ENCODE measurements at places on chromosomes 2 and 18.

GRCh38 chr2:213107728-213108127 lies 43.7 kb downstream of the IKZF2 start:
- DNase-seq = no peak

- DNase-seq = peak; percentile 67
Observed at GRCh38 chr2:38187541-38188011, 111.6 kb upstream of the CYP1B1 start.

GRCh38 chr2:24972315-24972961 lies 683 bp upstream of the DNAJC27 start:
- DNase-seq = peak; percentile 61

GRCh38 chr2:27033253-27033852 lies 588 bp downstream of the TMEM214 start:
- DNase-seq = no peak

GRCh38 chr2:106555053-106555452 lies 67.9 kb downstream of the CD8B2 start:
- DNase-seq = no peak

DNA sequence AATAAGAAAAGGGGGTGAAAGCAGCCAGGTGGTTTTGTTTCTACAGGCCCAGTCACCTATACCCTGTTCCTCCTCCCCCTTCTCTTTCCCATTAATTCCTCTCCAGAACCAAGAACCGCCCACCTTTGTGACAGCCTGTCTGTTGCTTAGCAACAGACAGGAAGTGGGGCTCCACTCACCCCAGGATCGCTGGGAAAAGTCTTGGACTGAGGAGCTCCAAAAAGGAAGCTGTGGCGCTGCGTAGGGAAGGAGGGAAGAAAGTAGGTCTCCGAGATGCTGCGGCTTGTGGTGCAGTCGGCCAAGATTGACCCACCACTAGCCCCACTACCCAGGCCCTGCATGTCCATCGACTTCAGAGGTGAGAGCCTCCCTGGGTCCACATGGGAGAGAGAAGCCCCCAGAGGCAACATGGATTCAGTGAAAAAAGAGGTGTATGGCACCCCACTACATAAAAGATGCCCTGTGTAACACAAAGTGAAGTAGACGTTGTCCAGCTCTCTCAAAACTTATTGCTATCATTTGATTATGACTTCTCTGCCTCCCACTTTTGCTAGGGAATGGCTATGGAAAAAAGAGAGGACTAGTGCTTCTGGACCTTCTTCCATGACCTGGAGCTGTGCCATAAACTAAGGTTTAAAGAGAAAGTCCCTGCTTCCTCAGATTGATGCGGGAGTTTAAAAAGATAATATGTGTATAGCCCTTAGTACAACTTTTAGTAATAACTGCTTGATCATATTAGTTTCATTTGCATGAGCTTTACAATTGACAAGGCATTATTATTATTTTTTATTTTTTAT lies at the start of gene FER1L5:
Gene FER1L5 (plus strand): TSS at position 201 of the 797 bp plus-strand sequence. CDS start 73 bp downstream, at position 274.
- DNase-seq = no peak

DNA sequence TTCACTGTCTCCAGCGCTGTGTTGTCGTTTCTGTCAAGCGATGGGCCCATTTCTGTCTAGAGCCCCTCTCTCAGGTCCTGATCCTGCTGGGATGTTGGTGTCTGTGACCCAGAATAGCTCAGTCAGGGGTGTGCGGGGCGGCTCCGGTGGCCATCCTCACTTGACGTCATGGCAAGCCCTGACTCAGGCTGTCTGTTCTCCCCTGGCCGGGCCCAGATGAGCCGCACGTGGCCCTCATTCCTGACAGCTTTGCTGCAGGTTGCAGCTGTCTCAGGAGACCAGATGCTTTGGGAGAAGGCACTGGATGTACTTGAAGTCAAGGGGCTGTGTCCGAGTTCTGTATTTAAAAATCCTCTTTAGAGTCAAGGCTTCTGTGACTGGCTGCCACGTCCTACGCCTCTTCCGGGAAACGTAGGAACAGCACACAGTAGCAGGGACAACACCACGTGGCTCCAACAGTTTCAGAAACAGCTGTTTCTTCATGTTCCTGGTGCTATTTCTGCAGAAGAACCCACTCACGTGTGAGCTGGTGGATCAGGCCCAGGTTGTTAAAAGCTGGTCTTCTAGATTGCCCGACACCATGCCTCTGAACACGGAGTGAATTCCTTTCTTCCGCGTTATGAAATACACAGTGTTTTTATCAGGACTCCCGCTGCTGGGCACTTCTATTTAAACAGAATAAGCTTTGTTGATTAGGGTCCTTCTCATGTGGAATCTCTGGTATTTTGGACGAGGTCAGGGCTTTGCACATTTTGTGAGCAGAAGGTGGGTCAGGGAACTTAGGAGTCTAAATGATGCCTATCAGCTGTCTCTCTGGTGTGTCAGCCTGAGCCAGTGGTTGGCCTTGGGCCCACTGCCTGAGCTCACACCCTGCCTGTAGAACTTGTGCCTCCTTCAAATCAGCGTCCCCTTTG lies 28.3 kb upstream of the NTSR2 start:
- DNase-seq = no peak

DNA sequence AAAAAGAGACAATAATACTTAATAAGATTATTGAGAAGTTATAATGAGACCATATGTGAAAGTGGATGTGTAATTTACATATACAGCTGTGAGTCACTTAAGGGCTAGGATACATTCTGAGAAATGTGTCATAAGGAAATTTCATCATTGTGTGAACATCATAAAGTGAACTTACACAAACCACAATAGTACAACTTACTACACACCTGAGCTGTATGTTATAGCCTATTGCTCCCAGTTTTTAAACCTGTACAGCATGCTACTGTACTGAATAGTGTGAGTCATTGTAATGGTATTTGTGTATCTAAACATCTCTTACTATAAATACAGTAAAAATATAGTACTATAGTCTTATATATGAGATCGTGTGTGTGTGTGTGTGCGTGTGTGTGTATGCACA lies 1420.3 kb upstream of the PIK3C3 start:
- no peak for DNase-seq

DNA sequence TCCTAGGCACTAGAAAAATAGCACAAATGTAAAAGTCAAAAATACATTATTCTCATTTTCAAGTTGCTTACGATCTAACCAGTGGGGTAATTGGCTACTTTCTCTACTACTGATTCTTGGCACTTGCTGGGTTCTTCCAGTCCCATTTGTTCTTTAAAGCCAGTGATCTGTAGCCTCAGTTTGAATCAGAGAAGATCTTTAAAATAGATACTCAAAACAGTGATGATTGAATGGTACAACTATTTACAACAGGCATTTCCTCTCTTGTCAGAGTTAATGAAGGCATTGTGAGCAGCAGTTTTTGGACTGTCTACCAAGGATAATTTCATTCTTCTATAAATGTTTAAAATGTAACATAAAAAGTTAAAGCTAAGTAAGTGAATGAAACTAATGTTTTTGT lies 128.3 kb upstream of the FSIP2 start:
- DNase-seq = no peak

- peak; percentile 36 for DNase-seq
Observed at GRCh38 chr2:228689053-228689452, 507.6 kb upstream of the SPHKAP start.

GRCh38 chr2:190088917-190089316 lies 26.4 kb upstream of the MSTN start:
- peak; percentile 64 for DNase-seq

DNA sequence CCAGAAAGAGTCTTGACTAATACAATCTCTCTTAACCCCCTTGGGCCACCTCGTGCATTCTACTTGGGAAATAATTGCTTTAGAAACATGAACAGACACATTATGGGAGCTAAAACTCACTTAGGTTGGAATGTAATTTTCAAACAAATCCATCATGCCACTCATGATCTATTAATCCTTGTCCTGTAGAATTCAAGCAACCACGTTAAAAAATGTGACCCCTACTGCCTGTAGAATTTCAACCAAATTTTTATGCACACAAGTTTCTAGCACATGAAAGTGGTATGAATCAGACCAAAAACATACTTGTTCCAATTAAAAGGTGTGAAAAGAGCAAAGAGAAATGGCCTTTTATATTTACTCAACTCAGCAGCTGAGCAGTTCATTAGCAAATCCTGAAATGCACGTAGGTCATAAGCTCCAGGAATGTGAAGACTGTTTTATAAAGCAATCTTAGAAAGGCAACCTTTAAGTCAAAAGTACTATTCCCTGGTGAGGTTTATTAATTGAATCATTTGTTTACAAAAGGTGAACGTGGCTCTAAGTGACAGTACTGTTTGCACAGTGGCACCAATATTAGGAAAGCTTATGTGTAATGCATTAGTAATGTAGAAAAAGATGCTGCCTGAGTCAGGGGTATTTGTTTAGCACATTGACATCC lies 459.4 kb upstream of the UBE2E3 start:
- DNase-seq = no peak

DNA sequence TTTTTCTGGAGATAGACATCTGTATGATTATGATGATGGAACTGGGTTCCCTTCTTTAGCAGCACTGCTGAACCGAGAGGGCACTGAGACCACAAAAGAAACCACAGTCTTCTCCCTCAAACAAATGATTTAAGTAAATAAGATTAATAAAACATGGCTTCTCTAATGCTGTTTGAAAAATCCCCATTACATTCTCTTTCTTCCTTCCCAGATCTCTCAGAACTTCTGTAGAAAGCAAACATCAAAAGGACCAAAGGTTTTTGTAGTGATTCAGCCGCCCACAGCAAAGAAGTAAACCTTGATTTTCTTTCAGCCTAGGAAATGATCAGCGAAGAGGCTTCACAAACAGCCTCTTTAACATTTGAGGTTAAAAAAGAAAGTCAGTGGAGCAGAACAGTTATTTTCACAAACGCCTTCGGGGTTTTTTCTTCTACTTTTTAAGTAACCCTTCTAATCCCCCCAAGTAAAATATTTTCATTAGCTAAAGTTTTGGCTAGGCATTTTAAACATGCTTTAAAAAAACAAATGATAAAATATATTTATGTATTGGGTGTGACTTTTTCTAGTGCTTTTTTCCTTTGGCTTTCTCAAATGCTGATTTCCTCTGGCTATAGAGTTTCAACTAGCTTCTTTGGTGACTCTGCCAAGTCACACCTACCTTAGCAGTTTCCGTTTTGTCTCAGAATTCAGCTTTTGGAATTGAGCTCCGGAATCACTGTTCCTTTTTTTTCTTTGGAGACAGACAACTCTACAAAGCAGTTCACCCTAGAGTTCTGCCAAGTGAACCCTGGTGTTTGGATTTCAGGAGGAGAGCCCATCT lies 89.6 kb downstream of the UPP2 start:
- DNase-seq = no peak

DNA sequence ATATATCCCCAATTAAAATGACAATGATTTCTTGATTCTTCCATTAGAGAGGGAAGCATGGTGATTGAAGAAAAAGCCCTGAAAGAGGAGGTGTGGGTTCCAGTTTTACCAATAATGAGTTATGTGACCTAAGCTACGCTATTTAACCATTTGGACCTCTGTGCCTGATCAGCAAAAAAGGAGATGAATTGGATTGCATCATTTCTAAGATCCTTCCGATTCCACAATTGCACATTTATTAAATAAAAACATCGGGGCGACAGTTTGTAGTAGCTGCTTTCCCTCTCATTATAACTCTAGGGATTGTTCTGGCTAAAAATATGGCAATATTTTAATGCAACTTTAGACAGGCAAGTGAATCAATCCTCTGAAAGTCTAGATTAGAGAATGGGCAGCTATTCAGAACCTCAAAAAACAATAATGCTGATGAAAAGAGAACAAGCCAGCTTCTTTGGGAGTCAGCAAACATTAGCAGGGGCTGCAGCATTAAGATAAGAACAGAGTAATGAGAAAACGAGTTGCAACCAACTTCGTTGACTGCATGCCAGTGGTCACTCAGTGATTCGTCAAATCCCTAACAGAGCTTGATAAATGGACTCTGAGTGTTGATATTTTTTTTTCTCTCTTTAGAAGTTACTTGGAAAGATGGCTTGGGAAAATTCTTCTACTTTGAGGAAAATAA lies 301.2 kb downstream of the AGPS start:
- no peak for DNase-seq

DNA sequence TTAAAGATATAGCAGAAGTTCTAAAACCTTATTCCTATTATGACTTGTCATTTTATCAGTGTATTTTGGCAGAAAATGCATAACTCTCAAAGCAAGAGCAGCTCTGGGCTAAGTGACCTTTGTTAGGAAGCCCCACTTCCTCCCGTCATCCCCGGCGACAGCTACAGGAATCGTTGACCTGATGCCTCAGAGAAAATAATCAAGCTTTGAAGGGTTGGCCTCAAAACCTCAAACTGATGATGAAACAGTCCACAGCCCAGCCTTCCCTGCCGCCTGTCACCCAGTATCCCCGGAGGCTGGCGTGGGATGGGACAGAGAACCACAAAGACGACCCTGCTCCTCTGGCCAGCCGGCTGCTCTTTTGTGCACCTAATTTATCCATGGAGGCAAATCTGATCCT lies 65.3 kb downstream of the KCNF1 start:
- DNase-seq = no peak

Measured in NCI-H2081 (cell line).